ENCODE measurements at places on chromosomes 1 and 21.

DNA sequence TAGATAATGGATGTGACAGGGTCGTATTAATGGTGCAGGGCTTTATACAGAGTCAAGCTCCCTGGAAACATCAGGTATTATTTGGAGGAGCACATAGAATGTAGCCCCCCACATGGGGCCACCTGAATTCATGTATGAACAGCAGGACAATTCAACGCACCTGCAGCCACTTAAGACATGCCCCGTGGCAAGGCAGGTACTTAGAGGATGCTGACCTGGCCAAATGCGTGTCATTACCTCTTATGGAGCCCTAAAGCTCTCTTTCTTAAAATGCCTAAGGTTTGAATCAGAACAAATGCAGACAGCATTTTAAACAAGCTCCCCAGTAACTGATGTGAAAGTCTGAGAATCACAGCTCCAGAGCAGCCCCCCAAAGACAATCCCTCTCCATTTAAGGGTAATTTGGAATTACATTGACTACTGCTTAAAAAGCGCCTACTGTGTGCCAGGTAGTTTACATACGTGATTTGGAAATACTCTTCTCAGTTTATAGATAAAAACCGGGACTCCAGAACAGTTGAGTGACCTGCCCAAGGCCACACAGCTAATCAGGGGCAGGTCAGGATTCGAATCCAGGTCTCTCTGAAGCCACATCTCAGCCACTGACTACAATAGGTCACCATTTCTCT is 71.0 kb upstream of the KLHDC7A start:
- no peak for DNase-seq

- no peak for DNase-seq
These were observed 50.9 kb downstream of the TARBP1 start for GRCh38 chr1:234427950-234428646.

DNA sequence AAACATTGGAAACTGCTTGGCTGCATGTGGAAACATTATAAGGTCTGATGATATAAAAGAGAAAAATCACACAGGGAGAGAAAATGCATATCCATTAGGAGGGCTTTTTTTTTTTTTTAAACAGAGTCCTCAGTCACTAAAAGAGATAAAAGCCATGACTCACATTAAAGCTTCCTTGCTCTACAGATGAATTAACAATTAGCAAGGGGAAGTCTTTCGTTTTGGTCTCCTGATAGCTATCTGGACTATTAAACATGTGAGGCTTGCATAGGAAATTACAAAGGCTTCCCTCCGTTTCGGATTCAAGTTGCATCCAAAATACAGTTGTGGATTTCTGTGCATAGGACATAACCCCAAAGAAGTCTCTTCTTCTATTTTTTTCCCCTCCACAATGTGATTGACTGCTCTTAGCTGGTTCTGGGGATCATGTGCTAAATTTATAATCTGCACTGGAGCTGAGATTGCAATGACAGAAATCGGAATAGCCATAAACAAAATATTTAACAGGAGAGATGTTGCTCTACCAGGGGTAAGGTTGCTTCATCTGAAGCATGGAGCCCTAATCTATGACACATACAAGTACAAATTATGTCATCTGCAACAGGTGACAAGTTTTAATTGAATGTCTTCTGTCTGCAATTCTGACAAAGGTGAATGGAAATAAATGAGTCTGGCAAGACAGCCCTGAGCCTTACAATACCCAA is 146.8 kb downstream of the ESRRG start:
- DNase-seq, result no peak

DNA sequence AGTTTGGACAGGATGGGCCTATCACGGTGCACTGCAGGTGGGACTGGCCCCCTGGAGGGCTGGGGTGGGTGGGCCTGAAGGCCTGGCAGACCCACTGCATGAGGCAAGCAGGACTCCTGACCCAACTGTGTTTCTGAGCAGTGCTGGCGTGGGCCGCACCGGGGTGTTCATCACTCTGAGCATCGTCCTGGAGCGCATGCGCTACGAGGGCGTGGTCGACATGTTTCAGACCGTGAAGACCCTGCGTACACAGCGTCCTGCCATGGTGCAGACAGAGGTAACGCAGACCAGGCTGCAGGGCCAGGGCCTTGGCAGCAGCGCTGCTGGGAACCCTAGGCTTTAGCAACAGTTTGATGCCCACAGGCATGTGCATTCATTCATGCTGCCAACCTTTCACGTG is 29.0 kb upstream of the KDM4A start:
- no peak for DNase-seq

GRCh38 chr1:41319106-41319755 is 42.0 kb upstream of the FOXO6 start:
- DNase-seq, result no peak

- DNase-seq, result no peak
These were observed 2.1 kb downstream of the RCOR3 start for GRCh38 chr1:211261229-211261628.

DNA sequence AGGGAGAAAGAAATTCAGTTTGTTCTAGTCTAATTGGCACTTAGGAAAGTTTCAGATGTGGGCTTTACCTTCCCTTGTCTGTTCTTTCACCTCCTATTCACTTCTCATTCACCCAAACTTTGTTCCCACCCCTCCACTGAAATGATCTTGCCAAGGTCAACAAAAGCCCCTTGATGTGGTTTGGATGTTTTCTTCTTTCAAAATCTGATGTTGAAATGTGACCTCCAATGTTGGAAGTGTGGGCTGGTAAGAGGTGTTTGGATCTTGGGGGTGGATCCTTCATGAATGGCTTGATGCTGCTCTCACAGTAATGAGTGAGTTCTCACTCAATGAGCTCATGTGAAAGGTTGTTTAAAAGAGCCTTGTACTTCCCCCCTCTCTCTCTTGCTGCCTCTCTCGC is 379.3 kb downstream of the HHIPL2 start:
- DNase-seq, result no peak

GRCh38 chr21:46005481-46005881 is 23.9 kb downstream of the COL6A1 start:
- DNase-seq, result no peak

GRCh38 chr1:168099337-168099801 is 37.4 kb downstream of the GPR161 start:
- DNase-seq, result no peak

GRCh38 chr1:231919886-231920285 is 293.3 kb downstream of the DISC1 start:
- DNase-seq, result peak; percentile 58

DNA sequence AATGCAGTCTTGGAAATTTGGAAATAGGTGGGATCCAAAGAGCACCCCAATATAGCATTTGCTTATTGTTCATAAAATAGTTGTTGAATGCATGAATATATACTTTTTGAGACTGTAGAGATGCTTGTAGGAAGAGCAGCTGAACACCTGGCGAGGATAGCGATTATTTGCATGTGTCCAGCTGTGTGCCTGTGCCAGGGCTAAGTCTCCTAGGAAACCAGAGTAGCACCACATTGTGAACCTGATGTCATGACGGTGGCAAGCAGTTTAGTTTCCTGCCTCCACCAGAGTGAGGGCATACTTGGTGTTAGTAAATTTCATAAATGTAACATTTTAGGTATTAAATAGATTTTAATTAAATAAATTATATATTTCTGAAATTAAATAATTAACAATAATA is 37.3 kb upstream of the IRF2BP2 start:
- DNase-seq, result no peak

GRCh38 chr1:2376931-2377672 is 14.3 kb downstream of the MORN1 start:
- DNase-seq, result no peak

DNA sequence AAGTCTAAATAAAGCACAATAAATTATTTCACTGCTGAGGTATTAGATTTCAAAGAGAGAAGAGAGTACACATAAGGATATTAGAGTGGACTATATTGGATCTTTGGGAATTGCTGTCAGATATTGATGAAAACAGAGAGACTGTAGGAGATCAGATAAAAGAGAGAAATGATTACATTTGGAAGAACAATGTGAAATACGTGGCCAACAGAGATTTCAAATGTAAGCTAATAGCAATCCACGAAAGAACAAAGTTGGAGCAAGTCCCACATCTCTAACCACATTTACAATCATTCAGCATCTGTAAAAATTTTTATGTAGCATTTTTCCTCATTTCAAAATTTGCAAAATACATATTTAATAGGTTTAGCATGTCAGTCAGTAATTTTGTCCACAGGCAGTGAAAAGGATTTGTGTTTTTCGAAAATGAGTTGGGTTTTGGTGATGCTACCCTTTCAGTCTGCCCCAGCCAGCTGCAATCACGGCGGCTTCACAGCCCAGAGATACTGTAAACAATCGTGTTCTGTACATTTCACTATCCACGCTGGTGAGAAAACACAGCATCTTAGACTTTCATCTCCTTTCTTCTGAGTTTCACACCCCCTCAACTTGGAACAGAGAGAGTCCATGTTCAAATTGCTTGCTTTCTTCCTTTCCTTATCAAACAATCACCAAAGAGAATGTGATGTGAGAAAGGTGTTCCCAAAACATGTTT is 209.1 kb upstream of the LYPLAL1 start:
- DNase-seq, result no peak

DNA sequence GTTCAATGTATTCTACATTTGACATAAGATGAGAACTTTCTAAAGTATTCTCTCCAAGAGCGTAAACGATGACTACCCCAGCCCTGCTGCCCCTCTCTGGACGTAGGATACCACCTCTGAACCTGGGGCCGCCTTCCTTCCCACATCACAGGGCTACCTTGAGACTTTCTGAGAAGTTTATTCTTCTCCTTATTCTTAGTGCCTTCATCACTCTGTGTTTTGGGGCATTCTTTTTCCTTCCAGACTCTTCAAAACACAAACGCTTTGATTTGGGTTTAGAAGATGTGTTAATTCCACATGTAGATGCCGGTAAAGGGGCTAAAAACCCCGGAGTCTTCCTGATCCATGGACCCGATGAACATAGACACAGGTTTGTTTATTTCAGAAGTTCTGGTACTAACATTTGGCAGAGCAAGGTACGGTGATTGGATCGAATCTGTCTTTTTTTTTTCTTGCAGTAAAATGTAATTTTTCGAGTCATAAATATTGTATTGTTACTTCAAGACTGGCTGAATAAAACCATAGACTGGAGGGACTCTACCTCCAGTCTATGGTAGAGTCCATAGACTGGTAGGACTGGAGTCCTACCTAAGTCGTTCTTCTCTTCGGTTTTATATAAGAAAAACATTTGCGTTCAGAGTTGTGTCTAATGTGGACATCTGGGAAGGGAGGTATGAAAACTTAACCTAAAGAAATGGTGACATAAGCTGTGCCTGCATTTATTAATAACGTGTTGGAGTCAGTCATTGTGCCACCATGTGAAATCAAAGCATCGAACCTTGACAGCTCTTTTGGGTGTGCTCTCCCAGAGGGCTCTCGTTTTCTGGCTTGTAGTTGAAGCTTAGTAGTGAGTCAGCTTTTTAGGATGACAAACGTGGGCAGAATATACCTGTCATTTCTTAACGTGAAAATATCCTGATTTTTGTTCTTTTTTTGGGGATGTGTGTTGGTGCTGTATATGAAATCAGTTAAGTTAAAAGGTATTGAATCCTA is 1.2 kb downstream of the MAN1A2 start:
- peak; percentile 29 for DNase-seq

DNA sequence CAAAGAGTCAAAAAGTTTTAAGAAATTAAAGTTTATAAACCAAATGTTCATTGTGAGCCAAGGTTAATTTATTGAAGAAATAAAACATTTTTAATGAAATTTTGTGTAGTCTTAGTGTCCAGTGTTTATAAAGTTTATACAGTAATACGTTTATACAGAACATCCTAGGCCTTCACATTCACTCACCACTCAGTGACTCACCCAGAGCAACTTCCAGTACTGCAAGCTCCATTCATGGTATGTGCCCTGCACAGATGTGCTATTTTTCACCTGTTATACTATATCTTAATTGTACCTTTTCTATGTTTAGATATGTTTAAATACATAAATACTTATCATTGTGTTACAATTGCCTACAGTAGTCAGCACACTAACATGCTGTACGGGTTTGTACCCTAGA is 33.6 kb downstream of the TYW3 start:
- no peak for DNase-seq

DNA sequence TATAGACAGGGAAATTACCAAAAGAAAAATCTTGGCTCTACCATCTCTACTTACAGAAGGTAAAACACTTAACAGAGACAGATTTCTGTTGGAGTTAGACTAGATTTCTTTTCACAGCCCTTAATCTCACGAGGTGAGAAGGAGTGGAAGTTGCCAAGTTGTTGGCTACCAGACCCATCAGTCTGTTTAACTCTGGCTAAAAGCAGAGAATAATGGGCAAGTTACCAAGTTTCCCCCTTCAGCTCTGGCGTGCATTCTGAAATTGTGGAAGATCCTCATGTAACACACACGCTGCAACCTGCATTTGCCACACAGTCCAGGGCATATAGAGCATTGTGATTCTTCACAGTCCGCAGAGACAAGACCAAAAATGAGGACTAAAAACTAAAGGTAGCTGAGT is 49.3 kb downstream of the STX6 start:
- DNase-seq, result no peak

DNA sequence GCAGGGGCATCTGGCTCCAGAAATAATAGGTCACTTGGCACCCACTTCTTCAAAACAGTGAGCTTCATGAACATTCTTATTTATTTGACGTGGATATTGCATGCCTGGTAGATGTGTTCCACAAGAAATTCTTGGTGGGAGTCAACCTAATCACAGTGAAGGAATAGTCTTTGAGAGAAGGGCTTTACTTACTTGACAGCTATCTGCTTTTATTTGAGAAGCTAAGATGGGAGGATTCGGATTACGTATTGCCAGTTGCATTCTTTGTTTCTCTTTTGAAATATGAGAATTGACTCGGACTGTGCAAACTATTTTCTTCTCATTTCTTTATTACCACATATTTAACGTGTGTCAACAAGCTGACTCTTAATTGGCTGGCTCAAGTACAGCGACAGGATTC is 117.2 kb downstream of the FASLG start:
- no peak for DNase-seq

DNA sequence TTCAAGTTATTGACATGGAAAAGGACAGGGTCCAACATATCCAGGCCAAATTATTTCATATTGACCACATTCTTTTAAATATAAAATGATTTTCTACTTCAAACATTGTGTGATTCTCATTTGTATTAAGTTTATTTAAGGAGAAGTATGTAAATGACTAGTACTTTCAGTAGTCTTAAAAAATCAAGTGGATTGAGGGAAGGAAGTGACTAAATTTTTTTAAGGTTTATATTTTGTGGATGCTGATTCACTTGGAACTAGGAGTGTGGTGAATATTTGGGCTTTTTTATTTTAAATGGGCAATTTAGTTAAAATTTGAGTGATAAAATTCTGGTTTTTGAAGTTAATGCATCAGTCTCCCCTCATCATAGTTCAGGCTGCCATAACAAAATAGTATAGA is 10.1 kb downstream of the PRRC2C start:
- DNase-seq, result no peak
